ENCODE measurements at places on chromosomes 5 and 9. TPM values are rescaled to one million over a fixed set of nuclear protein-coding genes. Genes with fewer than 3 reads are reported as not detected.

PDE8B gene
- 0.54 TPM for total RNA-seq

DNA sequence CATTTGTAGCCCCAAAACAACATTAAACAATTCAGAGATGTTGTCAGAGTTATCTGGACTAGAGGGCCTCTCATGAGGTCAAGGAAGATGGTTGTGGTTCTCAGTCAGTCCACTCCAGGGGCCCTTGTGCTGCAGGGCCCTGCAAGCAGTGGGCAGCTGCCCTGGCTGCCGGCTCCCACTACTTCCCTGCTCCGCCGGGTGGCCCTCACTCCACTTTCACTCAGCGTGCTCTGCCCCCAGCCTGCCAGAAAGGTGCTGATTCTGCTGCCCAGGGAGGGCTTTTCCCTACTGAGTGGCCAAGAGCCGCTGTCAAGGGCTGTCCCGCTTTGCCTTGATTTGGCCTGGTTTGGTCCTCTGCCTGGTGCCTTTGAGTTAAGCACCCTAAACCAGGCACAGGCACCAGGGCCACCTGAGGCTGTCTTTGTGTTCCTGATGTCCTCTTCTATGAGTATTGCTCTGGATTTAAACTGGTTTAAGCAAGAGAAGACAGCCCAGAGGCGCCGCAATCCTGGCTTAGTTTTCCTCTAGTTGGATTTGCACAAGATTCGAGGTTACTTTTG is 117.2 kb downstream of the GADD45G start:
- no peak for DNase-seq

GRCh38 chr9:120885958-120886357 is 9.0 kb upstream of the PHF19 start:
- no peak for DNase-seq

DNA sequence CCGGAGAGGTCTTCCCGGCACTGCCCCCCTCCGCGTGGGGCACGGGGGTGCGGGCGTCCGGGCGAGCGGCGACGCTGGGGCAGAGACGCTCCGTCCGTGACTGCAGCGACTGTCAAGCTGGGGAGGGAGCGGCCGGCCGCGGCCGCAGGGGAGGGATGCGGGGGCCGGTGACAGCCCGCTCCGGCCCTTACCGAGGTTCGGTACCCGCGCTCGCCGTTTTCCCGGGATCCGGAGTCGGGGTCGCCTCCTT is 400 bp downstream of the KDM4C start:
- no peak for DNase-seq

DNA sequence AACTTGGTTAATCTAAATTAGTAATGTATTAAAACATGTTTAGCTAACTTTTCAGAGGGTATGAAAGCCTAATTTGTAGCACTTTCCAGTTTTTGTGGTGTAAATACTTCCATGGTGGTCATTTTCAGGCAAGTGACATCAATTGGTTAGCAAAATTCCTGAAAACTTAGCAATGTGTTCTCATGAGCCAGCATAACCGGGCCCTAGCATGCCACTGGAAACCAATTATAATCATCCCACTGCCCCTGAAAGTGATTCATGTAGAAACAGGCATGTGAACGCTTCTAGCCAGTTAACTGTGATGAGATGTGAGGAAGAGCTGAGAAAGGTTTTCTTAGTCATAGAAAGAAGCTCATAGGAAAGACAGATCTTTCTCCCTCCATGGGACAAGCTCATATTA is 417.2 kb downstream of the TLR4 start:
- no peak for DNase-seq

GRCh38 chr5:117740268-117740667 is 1165.6 kb upstream of the SEMA6A start:
- no peak for DNase-seq

- no peak for DNase-seq
These were observed 91.7 kb downstream of the HRH2 start for GRCh38 chr5:175749591-175749990.
